OCI-LY7 (cell line): ENCODE measurements at places on chromosomes 12 and 14.
A peak's percentile ranks its signal among the peaks of the same experiment; 100 is the strongest.

DNA sequence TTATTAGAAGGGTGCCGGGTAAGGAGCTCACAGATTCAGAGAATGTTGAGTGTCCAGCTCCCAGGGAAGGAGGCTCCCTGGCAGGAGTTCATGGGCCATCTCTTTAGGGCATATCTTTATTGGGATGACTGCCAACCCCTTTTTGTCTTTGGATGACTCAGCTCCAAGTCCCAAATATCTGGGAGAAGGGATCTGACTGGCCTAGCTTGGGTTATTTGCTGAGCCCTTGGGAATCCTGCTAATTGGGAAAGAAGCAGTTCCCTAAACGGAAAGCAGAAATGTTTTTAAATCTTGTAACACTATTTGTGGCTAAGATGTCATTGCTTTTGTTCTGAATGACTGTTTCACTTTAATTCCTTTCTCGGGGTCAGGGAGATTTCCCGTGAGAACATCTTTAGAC, 12.6 kb downstream of the DDX55 start:
- DNase-seq = no peak

DNA sequence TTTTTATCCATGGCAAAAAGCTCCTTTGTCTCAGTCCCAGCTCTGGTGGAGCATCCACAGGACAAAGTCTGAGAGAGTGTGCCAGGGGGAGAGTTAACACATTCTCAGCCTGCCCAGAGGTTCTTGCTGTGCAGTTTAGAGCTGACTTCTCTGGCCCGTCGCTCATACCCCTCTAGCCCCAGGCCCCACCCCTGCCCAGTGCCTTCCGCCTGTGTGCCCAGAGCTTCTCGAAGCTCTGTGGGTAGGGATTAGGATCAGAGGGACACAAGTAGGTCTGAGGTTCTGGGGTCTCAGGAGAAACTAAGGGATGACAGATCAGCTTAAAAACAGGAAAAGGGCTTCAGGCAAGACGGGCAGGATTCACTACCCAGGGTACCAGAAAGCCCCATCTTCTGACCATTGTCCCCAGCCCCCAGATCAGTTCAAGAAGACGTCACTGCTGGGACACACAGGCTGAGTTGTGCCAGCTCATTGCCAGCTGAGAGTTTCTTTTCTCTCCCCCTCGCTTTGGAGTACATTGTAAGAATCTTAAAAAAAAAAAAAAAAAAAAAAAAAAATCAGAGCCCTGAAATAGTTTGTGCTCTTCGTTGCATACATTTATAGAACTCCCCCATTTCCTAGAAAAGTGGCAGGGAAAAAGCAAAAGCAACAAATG, 127.0 kb downstream of the GCH1 start:
- no peak for DNase-seq

- DNase-seq = peak; percentile 79
Measured at GRCh38 chr12:120110550-120111501, 5.7 kb downstream of the RAB35 start.

DNA sequence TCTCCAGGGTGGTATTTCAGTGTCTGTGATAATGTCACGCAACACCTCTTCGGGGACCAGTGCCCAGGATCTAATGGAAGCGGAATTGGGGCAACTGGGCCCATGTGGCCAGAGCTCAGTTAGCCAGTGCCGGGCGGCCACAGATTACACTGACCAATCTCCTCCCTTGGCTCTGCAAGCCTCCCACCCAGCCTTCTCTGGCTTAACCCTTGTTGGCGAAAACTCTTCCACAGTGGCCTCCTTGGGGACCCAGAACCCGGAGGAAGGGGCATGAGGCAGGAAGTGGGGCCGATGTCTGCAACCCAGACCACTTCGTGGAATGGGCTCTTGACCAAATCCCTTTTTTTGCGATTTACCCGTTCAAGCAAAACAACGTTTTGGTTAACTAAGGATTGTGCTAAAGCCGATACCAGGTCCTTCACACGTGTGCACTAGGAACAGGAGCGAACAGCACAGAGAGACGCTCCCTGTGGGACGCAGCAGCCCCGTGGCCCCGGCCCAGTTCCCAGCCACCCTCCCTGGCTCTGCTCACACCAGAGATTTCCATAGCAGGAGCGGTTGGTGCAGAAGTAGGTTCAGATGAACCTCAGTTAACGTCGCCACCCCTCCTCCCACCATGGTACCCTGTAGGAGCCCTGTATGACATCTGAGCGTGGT, 38.2 kb downstream of the SLC8B1 start:
- DNase-seq = no peak

DNA sequence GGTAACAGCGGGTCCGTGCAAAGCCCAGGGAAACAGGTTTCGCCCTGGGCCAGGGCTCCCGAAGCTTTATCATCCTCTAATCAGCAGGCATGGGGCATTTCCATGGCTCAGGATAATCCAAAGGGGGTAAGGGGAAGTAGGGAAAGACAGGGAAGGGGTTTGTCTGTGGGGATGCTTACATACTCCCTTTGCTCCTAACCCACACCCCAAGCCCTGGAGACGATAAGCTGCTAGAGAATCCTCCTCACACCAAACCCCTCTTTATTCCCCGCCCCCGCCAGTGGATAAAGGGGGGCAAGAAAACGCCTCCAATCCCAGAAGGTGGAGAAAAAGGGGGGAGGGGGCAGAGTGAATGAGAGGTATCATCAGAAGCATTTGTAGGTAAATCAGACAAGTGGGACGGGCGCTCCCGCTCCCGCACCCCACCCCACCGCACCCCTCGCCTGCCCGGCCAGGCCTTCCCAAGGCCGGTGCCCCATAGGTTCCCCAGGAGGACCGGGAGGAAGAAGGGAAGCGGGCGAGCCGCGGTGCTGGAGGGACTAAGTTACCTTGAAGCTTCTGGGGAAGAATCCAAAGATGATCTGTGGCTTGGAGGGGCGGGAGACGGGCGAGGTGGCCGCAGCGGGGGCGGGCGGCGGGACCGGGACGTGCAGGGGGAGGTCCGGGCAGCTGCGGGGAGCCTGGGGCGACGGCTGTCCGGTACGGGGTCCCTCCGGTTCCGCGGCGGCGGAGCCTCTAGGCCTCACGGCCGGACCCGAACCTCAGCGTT, 762 bp downstream of the PPP2R5E start:
- DNase-seq = peak; percentile 13

GRCh38 chr12:4307593-4308333, 13.2 kb upstream of the TIGAR start:
- DNase-seq = peak; percentile 33

GRCh38 chr12:113226696-113227568, 5.7 kb downstream of the TPCN1 start:
- DNase-seq = no peak

DNA sequence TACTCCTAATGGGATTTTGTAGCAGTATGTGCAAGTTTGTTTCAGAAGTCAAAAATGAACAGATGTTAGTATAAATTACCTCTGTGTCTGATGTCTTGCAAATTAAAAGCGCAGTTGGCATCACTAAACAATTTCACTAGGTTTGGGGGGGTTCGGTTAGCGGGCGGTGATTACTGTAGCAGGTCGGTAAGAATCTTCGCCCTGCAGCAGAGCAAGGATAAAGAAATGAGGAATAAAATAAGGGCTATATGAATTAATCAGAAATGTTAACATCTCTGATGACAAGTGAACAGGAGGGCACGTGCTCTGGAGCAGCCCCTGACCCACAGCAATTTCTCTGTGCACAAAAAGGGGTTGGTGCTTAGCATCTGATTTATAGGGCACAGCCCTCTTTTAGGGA, 43.6 kb upstream of the VSX2 start:
- DNase-seq = no peak

GRCh38 chr14:24674204-24674970, 40.4 kb upstream of the GZMB start:
- DNase-seq = peak; percentile 62

DNA sequence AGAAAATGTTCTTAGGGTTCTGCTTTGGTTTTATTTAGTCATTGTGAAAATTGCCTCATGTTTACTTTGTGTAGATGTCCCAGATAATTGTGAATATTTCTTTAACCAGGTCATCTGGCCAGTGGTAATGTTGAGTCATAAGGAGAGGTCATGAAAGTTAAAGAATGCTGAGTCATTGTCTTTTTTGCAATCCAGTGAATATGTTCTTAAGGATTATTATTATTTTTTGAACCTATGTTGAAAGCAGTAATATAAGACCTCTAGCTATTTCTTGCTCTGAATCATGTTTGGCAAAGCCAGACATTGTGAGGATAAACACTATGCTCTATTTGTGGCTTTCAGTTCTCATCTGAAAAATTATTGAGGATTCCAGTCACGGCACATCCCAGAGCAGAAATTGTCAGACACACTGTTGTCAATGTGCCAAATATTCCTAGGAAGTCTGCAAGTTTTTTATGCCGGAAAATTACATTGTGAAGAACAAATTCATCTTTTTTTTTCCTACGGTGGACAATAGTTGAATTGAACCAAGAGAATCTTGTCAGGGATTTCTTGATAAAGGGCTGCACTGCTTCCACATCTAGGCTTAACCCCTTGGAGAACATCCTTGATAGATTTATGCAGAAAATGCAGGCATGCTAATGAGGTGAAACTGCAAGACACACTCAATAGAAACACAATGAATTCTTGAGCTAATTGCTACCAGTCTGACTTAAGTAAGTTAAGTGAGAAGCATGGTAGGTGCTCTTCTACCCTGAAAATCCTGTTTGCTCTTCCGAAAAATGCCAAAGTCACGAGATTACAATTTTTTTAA, 369.6 kb downstream of the ATP23 start:
- DNase-seq = no peak

DNA sequence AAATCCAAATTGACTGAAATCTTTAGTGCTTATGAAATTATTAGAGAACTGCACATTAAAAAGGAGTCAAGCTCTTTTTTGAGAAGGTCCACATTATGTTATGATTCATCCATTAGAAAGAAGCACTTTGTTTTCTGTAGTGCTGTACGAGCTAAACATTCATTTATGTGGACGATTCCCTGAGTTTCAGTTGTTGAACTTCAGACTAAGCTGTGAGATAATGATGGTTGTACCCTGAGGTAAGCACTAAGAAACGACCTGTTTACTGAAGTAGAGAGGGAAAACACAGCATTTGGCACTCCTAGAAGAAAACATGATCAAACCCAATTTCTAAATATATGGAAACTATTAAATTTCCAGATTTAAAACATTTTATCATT, 67.3 kb upstream of the ATP2B1 start:
- no peak for DNase-seq

DNA sequence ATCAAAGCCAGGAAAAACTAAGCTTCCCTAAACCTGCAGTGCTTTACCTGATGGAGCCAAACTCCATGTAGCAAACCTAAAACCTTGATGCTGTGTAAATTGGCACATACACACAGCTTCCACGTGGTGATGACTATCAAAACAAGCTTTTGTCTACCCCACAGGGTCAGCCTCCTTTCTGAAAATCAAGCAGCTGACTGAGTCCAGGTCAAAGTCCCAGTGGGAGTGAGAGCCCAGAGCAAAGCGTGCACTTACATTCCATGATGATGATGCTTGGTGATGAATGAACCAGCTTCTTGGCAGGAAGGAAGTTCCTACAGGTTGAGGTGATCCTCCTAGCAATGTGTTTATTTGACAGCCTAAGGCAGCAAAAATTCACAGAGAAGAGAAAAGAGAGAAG, 630.0 kb upstream of the TBX3 start:
- no peak for DNase-seq

DNA sequence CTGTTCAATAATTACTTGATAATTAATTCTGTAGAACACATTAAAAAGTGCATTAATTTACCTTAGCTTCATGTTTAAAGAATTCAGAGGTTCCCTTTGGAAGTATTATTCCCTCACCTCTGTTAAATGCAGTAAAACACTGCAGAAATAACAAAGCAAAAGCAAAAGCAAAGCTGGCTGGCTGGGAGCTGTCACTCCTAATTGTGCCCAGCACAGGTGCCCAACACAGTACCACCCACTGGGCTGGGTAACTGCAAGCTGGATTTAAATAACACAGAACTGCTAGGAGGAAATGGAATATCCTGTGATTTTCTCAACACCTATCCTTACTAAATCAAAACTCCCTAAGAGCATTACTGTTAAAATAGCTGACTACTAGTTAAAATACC, 72.6 kb downstream of the SLC2A13 start:
- DNase-seq = no peak

GRCh38 chr12:75978677-75979076, 52.9 kb downstream of the PHLDA1 start:
- no peak for DNase-seq

DNA sequence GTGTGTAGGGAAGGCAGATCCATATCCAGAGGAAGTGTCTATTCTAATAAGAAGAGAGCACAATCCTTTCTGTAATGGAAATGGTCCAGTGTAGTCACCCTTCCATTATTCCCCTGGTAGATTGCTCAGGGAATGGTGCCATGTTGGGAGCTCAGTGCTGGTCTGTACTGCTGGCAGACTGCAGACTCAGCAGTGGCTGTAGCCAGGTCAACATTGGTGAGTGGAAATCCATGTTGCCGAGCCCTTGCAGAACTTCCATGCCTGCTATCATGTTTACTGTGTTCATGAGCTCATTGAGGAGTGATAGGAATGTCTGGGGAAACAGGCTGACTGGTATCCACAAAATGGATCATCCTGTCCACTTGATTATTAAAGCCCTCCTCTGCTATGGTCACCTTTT, 128.7 kb downstream of the MIPOL1 start:
- no peak for DNase-seq

DNA sequence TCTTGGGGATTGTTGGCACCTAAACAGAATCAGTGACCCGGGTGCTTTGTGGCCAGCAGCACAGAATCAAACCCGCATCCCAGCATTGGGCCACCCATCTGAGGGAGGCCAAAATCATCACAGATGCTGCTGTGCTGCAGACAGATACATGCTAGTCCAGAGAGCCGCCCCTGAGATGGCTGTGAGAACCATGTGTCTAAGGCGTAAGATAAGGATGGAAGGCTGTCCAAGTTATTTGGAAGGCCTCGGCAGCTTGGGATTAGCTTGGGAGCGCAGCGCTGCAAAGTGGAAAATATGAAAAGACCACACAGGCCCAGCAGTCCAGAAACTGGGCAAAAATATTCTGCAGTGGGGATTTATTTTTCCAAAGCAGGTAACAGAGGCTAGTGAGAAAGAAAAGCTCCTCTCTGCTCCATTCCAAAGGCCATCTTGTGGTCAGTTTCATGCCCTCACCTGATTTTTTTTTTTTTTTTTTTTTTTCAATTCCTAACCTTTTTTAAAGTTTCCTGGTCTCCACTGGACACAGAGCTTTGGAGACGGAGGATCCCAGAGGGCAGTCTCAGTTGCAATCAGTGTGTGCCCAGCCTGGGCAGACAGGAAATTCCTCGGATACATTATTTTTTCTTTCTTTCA, 178.9 kb upstream of the BCL2L14 start:
- no peak for DNase-seq
